ENCODE measurements at places on chromosomes 2 and 18.

GRCh38 chr2:239765076-239765845 is 259.9 kb downstream of the NDUFA10 start:
- DNase-seq: no peak

DNA sequence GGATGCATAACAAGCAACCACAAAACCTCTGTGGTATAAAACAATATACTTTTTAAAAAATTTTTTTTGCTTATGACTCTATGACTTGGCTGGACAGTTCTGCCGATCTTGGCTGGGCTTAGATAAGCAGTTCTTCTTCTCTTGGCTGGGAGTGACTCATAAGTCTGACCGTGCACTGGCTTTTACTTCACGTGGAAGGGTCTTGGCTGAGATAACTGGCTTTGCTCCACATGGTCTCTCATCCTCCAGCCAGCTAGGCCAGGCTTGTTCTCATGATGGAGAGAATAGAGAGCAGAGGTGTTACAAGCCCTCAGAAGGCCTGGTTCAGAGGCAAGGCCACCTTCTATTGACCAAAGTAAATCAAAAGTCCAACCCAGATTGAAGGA is 178.9 kb upstream of the SERPINE2 start:
- no peak for DNase-seq

- DNase-seq: no peak
These were observed 393.9 kb downstream of the LRRTM1 start for GRCh38 chr2:79910643-79911042.

- peak; percentile 6 for DNase-seq
These were observed 18.2 kb downstream of the FBLN7 start for GRCh38 chr2:112156152-112156986.

- DNase-seq: no peak
These were observed 60.2 kb downstream of the E2F6 start for GRCh38 chr2:11405599-11406266.

- peak; percentile 43 for DNase-seq
These were observed 18.6 kb upstream of the VPS4B start for GRCh38 chr18:63440881-63441280.

GRCh38 chr18:29853126-29853525 is 1189.4 kb downstream of the DSC3 start:
- DNase-seq: no peak

GRCh38 chr2:67002618-67003371 is 394.3 kb upstream of the ETAA1 start:
- DNase-seq: no peak

GRCh38 chr2:235960011-235960715 is 208.0 kb downstream of the GBX2 start:
- DNase-seq: no peak

GRCh38 chr2:163200741-163201140 is 362.2 kb upstream of the KCNH7 start:
- DNase-seq: no peak

DNA sequence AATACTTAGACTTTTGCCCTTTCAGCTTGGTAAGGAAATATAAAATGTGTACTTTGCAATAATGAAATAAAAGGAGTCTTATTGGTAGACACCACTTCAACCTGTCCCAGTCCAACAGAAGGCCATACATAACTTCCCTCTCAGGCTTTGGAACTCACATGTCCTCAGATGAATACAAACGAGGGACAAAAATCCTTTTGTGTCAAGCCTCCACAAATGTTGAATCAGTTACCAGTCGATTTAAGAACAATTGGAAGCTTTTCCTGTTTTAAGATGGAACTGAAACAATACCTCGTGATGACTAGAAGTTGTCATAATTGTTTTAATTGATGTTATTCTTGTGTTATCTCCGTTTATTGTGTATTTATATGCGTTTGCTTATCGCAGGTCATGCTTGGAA is 385.1 kb upstream of the POU3F3 start:
- no peak for DNase-seq

- no peak for DNase-seq
These were observed 40.4 kb downstream of the EN1 start for GRCh38 chr2:118806797-118807667.

All from suppressor macrophage (primary cell).